ENCODE measurements at places on chromosomes 3 and 15.
A peak's percentile ranks its signal among the peaks of the same experiment; 100 is the strongest.

- DNase-seq = no peak
These were observed 17.8 kb downstream of the TBL1XR1 start for GRCh38 chr3:177179281-177180067.

- no peak for DNase-seq
These were observed 750.0 kb downstream of the ZPLD1 start for GRCh38 chr3:103184772-103185171.

GRCh38 chr3:96814651-96815567, 515 bp downstream of the EPHA6 start:
- peak; percentile 18 for DNase-seq

GRCh38 chr15:78322724-78323521, 17.2 kb upstream of the CRABP1 start:
- no peak for DNase-seq

DNA sequence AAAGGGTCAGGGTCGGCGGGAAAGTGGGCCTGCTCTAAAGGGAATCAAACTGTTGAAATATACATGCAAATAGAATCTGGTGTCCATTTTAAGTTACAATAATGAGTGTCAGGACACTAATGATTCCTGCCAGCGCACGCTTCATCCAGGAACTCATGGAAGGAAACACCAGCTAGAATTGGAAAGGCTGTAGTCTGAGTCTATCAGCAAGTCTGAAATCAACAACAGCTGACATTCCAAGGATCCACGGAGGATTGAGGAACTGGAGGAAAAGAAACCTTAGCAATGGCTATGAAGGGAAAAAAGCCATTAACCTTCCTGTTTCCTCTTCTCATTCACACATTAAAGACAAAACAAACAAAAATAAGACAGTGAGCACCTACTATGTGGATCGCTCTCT, 1063.1 kb downstream of the NTRK3 start:
- no peak for DNase-seq

GRCh38 chr3:102536456-102536855, 101.6 kb downstream of the ZPLD1 start:
- peak; percentile 11 for DNase-seq

DNA sequence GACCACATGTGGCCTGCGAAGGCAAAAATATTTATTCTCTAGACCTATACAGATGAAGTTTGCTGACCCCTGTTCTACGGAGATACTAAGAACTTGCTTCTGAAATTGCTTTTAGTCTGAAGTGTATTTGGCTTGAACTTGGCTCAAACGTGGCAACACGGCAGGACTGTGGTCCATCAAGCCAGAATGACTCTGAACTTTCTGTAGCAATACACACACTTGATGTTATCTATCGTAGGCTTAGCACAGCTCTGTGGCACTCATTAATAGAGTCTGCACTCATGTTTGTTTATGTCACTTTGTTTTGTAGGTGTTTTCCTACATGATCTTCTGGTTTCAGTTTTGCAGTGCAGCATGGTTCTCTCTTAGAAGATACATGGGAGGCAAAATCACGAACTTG, 298.1 kb downstream of the ADAMTS17 start:
- DNase-seq = no peak

DNA sequence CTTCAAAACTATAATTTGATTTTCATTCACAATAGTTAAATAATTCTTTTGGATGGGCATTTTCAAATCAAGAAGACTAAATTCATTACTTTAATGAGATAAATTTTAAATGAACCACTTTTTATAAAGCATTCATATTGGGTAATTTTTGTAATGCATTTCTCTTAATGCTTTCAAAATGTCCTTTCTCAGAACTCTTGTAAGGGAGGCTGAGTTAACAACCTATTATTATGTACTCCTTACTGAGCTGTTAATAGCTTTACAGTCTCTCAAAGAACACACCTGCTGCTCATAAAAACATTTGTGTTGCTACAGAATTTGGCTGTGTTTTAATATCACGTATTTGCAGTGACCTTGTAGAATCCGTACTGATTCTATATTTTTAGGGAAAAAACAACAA, 334.0 kb upstream of the ARL6 start:
- no peak for DNase-seq

GRCh38 chr3:12895391-12896062, 54.2 kb upstream of the RPL32 start:
- DNase-seq = no peak

- no peak for DNase-seq
These were observed 163.7 kb downstream of the MOBP start for GRCh38 chr3:39631136-39631535.

DNA sequence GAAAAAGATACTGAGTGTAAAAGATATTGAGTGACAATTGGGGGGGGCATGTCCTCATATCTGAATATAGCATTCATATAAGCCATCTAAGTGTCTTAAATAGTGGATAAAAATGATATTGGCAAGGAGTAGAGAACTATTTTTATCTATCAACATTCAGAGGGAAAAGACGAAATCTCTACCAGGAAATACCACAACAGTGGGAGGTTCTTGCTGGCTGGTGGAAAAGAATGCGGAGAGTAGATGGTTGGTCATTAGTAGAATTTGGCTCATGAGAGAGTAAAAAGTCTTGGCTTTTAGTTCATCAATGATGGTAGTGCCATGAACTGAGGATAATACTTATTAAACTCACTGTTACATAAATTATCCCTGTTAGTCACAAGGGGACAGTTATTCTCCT, 4.8 kb upstream of the TCF12 start:
- DNase-seq = no peak

- peak; percentile 23 for DNase-seq
These were observed 59.1 kb downstream of the TRIM42 start for GRCh38 chr3:140736863-140737460.

GRCh38 chr15:39936681-39937080, 2.8 kb downstream of the EIF2AK4 start:
- no peak for DNase-seq
